Stimulated activated CD4-positive, alpha-beta T cell treated with anti-CD3 and anti-CD28 coated beads, Interleukin-1b, Interleukin-23, amount 100 ng/mL, for 4 hours (primary cell): ENCODE measurements at places on chromosomes 3 and 15.

DNA sequence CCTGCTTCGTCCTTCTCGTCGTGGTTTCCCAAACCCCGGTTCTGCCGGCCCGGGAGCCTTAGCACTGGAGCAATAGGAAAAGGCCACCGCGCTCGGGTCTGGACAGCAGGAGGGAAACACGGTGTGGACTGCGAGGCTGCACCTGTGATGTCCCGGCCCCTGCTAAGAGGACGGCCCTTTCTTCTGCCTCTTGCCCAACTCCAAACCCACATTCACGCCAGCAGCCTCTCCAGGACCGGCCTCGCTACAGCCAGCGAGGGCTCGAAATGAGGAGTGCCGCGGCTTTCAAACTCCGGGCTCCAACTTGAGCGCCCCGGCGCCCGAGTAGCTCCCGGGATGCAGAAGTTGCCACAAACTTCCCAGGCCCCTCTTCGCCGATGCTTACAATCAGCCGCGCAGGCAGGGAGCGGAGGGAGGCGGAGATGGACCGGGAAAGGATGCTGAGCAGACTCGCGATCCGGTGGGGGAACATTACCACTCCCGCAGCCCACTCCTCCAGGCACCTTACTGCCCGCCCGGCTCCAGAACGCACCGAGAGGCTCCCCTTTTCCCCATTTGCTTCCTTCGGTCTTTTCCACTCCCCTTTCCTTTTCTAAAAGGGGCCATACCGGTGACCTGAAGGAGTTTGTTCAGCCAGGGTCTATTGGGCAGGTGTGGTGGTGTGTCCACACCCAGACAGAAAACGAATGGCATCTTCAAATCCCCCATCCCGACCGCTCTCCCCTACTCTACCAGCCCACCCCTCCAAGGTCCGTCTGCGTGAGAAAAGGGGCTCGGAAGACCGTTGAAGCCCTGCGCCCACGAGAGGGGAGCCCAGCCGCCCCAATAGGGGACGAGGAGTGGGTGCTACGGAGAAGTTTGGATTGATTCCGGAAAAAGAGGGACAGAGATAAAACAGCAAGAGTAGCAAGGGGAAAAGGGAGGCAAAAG, 18.8 kb upstream of the SATB1 start:
- DNase-seq = no peak

DNA sequence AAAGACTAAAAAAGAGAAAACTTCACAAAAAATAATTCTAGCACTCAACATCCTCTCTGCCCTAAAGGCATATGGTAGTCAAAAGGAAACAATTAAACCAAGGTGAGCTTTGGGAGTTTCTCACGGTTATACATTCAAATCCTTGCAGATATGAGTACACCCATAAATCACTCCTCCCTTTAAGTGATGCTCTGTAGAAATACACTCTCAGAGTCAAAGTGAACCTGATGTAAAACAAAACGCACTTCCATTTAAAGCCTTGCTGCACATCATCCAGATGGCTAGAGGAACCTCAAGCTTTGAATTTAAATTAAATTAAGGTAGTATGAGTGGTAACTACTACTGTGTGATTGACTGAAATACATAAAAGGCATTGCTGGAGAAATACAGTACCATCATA, 36.0 kb upstream of the AADAC start:
- DNase-seq = no peak

- no peak for DNase-seq
Observed at GRCh38 chr15:55576943-55577342, 11.2 kb downstream of the PYGO1 start.

DNA sequence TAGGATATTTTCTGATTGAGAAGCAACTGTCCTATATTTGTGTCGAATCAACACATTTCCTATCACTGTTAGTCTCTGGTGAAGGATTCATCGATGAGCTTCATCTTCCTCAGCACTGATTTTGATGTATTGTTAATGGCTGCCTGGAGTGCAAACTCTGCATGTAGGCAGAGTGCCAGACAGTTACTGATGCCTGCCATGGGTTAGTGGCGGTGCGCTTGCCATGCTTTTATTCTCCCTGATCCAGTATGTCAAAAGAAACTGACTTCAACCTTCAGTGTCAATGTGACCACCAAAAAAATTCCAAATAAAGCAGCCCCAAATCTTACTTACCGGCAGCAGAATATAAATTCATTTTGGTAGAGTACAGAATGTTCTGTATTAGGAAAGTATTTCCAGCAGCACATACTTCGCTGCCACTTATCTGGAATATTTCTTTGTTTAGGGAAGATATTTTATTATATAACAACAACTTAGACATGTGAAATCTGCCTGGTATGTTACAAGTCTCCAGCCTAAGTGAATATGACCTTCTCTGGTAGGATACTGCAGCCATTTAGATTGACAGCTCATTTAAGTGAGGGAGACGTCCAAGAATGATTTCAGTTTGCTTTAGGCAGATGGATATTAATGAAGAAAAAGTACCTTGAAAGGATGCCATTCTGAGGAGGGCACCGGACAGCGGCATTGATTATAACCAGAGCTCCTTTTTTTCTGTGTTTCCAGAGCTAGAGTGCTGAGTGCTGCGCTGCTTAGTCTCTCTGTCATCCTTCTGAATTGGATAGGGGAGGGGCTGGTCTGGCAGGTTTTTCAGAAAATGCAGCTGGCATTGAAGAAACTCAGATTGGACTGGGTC, 59.9 kb downstream of the ARHGEF26 start:
- no peak for DNase-seq

DNA sequence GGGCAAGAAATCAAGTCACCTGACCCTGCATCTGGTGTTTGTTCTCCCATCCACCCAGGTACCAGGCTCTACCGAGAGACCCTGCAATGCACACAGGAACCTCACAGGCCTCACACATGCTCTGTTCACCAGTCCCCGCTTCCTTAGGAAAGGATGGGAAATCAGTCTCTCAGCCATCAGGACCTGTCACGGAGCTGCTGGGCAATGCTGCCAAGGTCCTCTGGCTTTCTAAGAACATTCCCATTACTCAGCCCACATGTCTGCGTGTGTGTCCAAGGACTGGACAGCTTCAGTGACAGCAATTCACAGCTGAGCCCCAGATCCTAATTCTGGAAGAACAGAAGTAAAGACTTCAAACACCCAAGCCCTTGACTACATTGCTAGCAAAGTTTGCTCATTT, 6.5 kb upstream of the SRGAP3 start:
- DNase-seq = no peak

DNA sequence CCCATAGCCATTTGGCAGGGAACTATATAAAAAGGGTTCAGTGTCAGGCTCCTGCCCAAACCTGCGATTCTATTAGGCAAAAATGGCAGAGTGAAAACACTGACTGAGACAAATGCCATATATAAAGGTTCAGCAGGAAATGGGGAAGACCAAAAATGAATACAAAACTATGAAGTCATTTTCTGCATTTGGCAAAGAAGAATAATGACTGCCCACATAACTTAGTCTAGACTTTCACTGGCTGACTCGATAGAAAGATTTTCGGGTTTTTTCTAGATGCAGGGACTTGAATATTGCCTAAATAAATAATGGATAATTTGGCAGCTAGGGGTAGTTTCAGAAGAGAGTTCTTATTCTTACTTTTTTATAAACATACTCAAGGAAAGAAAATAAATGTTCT, 178.0 kb downstream of the TPRG1 start:
- DNase-seq = no peak

- no peak for DNase-seq
Observed at GRCh38 chr15:80871858-80872257, 92.7 kb downstream of the CEMIP start.

- DNase-seq = no peak
Observed at GRCh38 chr3:67946436-67946835, 292.0 kb upstream of the SUCLG2 start.

DNA sequence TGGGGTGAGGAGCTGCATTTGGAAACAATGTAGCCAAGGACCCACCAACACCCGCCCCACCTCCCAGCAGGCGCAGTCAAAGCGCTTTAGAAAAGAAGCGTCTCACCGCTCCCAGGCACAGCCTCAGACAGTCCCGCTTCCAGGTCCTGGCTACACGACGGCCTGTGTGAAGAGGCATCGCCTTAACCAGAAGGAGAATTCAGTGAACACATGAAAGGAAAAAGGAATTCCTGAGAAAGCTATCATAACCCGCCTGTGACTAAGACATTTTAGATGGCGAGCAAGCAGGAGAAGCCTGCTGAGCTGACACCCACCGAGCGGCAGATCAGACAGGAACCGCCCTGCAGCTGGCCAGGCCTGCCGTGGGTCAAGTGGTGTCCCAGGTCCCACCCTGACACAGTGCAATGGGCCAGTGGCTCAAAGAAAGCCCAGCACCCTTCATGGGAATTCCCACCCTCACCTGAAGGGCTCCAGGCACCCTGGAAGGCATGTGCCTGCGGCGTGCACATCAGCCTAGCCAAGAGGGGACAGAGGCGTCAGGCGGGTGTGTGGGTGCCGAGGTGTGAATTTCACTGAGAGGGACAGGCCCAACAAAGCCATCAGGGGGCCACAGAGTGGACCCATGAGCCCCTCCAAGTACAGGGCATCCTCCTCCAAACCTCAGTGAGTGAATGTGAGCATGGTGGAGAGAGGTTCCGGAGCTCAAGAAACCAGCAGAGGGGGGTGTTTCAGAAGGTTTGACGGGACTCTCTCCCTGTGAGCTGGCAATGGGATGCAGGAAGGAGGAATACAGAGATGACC, 144.8 kb downstream of the NSMCE3 start:
- no peak for DNase-seq

- DNase-seq = no peak
Observed at GRCh38 chr3:355622-356021, 159.1 kb downstream of the CHL1 start.

DNA sequence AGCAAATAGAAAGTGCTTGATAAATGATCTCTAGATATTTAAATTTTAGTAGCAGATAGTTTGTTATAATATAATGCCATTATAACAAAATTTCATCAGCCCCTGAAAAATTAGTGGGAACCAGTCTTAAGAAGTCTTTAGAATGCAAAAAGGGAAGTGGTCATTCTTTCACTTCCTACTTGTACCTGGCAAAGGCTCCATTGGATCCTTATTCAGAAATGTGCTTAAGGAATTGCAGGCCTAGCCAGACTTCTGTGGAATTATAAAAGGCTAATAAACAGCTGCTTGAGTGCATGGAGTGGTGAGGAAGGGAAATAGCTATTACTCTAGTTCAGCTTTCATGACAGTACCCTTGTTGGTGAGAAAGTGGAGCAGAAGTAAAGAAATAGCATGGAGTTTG, 24.2 kb downstream of the PPM1L start:
- DNase-seq = no peak
